Islet precursor cell (in vitro differentiated cells): ENCODE measurements at places on chromosomes 7 and 10.
A peak's percentile ranks its signal among the peaks of the same experiment; 100 is the strongest.

GRCh38 chr7:44083796-44084195 is 1.5 kb upstream of the POLM start:
- no peak for DNase-seq

DNA sequence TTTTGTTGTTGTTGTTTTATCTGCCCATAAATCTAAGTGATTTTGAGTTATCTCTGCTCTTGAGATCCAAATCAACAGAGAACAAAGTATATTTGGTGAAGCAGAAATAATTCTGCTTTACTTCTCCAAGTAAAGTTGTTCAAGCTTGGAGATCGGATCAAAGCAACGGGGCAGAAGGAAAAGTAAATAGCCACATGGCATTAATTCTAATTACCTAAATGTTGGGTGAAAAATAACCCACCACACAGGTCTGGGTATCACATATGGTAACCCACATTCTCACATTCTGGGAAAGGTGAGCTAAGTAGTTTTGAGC is 3.1 kb downstream of the NRP1 start:
- no peak for DNase-seq

DNA sequence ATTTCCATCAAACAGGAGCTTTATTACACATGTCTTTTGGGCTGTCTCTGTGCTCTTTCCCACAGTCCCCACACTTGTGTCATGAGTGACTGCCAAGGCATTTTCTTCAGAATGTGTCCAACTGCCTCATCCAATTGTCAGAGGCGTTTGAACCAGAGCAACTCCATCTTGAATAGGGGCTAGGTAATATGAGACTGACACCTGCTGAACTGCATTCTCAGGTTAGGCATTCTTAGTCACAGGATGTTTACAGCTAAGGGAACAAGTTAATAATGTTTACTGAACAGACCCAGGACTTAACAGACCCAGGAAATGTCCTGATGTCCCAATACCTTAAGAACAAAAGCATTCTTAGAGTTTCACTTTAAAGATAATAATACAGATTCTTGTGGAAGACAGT is 595.5 kb downstream of the REEP3 start:
- no peak for DNase-seq

DNA sequence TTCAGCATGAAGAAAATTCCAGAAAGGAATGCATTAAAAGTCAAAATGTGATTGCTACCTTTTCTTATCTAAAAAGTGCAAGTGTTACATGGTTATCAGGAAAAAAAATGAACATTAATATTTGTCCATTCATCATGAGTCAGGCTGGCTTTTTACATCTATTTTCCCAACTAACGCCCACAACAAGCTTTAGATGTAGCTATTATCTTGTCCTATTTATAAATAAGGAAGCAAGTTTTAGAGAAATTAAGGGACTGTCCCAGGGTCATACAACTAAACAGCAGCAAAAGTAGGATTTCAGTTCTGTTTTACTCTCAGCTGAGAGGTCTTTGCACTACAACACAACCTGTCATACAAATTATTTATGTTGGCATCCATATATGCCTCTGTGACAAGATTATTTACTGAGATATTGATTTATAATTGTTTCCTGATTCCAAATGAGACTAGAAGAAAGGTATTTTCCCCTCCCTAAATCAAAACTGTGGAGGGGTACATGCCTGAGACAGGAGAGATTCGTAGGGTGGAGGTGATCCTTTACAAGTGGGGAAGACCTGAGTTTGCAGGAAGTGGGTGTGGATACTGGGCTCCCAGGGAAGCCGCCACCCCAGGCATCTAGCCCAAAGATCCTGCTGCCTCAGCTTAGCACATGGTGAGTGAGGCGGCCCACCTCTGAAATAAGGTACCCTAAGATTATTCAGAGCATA is 57.2 kb upstream of the ARID5B start:
- DNase-seq = no peak

DNA sequence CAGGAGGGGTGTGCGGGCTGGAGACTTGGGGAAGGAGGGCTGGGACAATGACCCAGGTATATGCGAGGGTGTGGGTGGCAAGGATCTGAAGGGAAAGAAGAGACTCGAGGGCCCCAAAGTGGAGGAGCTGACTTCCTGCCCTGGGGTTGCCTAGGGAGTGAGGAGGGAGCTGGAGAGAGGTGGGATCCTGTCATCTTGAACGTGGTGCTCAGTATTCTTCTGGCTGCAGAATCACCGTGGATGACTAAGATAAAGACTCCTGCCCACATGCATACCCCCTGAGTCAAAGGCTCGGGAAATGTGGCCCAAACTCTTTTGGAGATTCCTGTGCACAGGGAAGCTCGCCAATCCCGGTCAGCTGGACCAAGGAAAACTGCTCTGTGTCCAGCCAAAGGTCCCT is 31.2 kb downstream of the COL17A1 start:
- no peak for DNase-seq

GRCh38 chr7:75762350-75762917 is 9.6 kb downstream of the CCL26 start:
- DNase-seq = peak; percentile 62

DNA sequence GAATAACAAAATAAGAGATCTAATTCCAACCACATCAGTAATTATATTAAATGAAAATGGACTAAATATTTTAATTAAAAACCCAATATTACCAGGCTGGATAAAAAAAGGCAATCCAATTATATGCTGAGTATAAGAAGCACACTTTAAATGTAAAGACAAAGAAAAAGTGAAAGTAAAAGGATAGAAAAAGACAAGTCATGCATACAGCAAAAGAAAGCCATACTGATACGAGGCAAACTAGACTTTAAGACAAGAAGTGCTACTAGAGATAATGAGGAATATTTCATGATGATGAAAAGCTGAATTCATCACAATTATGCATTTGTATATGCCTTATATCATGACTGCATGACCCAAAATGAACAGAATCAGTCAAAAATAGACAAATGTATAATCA is 628.6 kb downstream of the PHTF2 start:
- no peak for DNase-seq

DNA sequence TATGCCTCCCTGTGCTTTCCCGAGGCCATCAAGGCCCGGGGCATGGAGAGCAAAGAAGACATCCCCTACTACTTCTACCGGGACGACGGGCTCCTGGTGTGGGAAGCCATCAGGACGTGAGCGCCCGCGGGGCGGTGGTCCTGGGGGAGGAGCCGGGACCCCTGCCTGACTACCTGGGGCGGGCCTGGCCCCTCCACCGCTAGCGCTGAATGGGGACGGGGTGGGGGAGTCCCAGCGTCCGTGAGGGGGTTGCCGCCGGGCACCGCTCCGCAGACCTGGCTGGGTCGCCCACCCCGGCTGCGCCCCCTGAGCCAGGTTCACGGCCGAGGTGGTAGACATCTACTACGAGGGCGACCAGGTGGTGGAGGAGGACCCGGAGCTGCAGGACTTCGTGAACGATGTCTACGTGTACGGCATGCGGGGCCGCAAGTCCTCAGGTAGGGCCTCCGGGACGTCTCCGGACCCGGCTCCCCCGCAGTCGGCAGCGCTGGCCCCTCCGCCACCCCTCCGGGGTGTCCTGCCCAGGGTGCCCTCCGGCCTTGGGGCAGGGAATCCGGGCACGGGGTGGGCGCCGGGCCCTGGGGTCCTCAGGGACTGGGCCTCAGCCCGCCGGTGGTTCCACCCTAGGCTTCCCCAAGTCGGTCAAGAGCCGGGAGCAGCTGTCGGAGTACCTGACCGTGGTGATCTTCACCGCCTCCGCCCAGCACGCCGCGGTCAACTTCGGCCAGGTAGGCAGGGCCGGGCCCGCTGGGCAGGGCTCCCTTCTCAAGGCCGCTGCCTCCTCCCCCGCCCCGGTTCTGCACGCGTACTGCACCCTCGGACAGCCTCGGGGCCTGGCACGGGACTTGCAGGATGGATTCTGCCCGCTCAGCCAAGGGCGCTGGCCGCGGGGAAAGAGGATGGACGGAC is 69.3 kb downstream of the ALOX5 start:
- no peak for DNase-seq

- no peak for DNase-seq
Observed at GRCh38 chr10:29862923-29863614, 196.3 kb downstream of the JCAD start.

DNA sequence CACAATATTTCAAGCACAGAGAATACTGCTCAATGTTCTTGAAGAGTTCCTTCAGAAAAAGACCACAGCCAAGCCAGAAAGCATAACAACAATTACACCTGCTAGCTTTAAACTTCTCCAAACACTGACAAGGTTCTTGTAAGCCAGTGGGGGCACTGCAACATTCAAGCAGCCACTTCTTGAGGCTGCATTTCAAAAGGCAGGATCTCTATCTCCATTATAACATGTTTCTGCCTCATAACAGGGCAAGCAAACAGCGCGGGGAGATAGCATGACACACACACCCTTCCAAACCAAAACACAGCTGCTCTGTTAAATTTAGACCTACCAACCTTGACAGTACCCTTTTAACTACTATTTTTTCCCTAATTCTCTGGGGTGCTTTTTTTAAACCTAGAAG is 30.8 kb downstream of the CHCHD3 start:
- no peak for DNase-seq

- no peak for DNase-seq
Observed at GRCh38 chr10:70675496-70676161, 3.3 kb downstream of the ADAMTS14 start.

DNA sequence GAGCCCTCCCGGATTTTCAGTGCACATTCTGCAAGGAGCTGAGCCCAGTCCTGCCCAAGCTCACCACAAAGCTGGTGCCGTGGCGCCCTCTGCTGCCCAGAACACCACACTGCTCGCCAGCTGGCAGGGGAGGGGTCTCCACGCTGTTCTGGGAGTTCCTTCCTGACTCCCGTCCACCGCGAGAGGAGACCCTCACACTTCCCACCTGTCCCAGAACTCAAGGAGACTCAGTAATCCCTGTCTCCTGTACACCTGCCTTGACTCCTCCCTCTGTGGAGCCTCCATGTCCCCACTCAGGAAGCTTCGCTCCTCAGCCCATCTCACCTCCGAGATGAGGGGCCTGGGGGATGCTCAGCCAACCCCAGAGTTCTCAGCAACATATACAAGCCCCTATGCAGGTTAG is 11.3 kb downstream of the C10orf105 start:
- DNase-seq = peak; percentile 86

- DNase-seq = no peak
Observed at GRCh38 chr7:38051786-38052185, 126.3 kb upstream of the STARD3NL start.

GRCh38 chr10:125783957-125784356 is 8.3 kb upstream of the MMP21 start:
- DNase-seq = no peak

GRCh38 chr10:70562036-70562755 is 40.3 kb downstream of the PRF1 start:
- no peak for DNase-seq

- no peak for DNase-seq
Observed at GRCh38 chr7:151000897-151001495, 10.2 kb downstream of the NOS3 start.

DNA sequence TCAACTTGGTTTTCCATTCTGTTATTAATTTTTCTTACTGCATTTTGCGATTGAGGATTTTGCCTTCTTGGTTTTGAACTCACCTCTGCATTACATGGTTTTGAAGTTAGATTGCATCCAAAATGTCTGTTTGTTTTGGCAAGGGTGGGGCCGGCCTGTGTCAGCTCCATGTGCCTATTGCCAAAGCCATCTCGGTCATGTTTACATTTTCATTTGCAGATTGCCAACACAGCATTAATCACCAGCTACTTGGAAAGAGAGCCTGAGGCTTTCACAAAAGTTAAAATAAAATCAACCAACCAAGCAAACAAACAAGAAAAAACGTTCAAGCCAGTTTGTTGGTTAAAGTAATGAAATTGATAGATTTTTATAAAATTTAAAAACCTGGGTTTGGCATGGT is 695.8 kb downstream of the TYW1 start:
- no peak for DNase-seq

GRCh38 chr10:29078919-29079318 is 210.0 kb upstream of the LYZL1 start:
- DNase-seq = peak; percentile 94

- DNase-seq = no peak
Observed at GRCh38 chr10:61541960-61542359, 88.8 kb upstream of the TMEM26 start.

DNA sequence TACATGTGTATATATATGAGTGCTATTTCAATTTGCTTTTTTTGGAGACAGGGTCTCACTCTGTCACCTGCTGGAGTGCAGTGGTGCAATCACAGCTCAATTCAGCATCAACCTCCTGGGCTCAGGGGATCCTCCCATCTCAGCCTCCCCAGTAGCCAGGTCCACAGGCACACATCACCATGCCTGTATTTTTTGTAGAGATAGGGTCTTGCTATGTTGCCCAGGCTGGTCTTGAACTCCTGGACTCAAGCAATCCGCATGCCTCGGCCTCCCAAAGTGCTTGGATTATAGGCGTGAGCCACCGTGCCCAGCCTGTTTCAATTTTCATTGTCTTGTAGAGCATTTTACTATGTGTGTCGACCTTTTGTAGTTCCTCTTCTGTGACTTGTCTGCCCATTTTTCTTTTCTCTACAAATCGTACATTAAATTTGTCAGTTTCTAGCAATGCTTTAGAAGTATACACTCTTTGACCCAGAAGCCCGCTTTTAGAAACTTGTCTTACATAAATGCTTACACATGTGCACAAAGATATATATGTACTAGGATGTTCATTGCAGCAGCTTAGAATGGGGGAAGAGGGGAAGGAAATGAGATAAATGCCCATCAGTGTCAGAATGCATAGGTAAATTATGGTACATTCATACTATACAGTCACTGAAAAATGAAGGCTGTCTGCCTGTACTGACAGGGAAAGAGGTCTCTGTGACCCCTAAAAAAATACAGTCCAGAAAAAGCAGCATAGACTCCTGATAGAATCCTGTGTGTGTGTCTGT is 12.2 kb upstream of the RFC2 start:
- no peak for DNase-seq

GRCh38 chr7:20597339-20597738 is 18.1 kb upstream of the ABCB5 start:
- DNase-seq = no peak
